NCI-H2227 treated with DMSO at 0.1 percent for 48 hours (cell line): ENCODE measurements at places on chromosomes 3 and 15.

- no peak for DNase-seq
These were observed 79.0 kb upstream of the MFGE8 start for GRCh38 chr15:88992216-88992615.

DNA sequence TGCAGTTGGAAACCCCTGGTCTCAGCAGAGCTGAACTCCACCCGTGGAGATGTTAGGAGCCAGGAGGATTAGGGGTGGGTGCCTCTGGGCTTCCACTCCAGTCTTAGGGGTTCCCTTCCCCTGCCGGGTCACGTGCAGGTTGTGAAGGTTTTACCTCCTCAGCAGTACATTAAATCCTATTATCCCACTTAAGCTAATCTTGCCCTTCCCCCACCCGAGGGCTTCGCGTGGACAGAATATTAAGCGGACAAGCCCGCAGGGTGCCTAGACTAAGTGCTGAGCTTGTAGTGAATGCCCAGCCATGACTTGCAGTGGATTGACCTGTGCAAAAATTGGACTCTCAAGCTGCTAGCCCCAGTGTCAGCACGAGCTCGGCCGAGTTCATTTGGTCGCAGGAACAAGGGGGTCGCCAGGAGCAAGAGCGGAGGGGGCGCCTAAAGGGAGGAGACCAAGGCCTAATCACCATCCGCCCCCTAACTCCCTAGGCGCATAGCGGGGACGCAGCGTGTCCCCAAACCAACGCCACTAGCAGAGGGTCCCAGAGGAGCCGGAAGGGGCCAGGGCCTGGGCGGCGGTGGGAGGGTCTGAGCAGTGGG is 498 bp upstream of the SEMA4B start:
- DNase-seq = no peak

GRCh38 chr3:195221015-195221853 is 49.7 kb downstream of the XXYLT1 start:
- DNase-seq = no peak

DNA sequence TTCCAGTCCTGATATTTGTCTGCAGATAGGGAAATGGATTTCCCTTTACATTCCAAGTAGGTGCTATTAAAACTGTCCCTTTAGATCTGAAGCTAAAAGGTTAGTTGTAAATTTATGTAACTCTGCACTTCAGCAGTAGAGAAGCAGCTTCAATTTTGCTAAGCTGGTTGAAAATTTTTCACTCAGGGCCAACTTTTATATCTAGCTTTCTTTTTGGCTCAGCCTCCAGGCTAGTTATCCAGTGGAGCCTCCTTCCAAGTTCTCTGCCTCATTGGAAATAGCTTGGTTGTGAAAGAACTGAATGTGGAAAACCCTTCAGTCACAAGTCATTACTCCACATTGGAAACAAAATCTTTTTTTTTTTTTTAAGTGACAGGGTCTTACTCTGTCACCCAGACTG is 8.2 kb upstream of the ZNF660 start:
- no peak for DNase-seq

- no peak for DNase-seq
These were observed 71.0 kb downstream of the B3GNT5 start for GRCh38 chr3:183324083-183324482.

DNA sequence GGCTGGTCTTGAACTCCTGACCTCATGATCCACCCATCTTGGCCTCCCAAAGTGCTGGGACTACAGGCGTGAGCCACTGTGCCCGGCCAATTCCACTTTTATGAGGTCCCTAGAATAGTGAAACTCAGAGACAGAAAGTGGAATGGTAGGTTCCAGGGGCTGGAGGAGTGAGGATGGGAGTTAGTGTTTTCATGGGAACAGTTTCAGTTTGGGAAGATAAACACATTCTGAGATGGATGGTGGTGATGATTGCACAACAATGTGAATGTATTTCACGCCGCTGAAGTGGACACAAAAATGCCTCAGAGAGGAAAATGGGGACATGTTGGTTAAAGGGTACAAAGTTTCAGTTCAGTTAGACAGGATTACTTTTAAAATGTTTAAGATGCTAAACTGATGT is 22.5 kb upstream of the HDAC11 start:
- no peak for DNase-seq

- no peak for DNase-seq
These were observed 7.1 kb downstream of the MSL2 start for GRCh38 chr3:136189043-136189442.

- DNase-seq = no peak
These were observed 182.6 kb downstream of the WDR72 start for GRCh38 chr15:53576841-53577240.

- DNase-seq = no peak
These were observed 325.2 kb upstream of the CTNNB1 start for GRCh38 chr3:40873934-40874699.

- no peak for DNase-seq
These were observed 38.5 kb upstream of the MRPL3 start for GRCh38 chr3:131541288-131541687.

- no peak for DNase-seq
These were observed 52.4 kb downstream of the DRD3 start for GRCh38 chr3:114126461-114126860.

DNA sequence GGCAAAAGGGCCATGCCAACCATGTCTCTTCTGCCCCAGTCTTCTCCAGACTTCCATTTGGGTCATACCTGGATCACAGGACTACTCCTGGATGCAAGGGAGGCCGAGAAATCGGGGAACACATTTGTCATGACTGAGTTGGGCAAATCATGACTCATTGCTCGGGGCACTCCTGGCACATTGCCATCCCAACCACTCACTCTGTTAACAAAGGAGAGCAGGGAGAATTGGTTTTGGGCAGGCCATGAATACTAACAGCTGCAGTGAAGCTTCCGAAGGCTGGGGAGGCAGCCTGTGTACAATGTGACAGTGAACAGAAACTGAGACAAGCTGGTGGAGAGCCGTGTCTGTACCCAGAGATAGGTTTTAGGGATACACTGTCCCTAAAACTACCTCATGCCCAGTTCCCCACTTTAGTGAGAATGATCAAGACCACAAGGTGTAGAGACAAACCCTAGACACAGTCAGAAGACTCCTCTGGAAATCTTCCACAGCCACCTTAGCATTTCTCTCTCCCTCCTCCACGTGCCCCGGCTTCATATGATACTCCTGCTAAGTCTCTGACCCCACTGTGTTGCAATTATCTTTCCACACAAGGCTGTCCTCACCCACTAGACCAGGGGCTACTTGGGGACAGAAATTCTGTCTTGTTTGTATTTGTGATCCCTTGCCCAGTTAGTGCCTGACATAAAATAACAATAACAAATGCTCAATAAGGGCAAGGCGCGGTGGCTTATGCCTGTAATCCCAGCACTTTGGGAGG is 10.5 kb upstream of the BUB1B start:
- no peak for DNase-seq

GRCh38 chr3:46283881-46284450 is 41.7 kb downstream of the CCR3 start:
- no peak for DNase-seq

- DNase-seq = no peak
These were observed 571.0 kb downstream of the FGF12 start for GRCh38 chr3:192156382-192156781.

DNA sequence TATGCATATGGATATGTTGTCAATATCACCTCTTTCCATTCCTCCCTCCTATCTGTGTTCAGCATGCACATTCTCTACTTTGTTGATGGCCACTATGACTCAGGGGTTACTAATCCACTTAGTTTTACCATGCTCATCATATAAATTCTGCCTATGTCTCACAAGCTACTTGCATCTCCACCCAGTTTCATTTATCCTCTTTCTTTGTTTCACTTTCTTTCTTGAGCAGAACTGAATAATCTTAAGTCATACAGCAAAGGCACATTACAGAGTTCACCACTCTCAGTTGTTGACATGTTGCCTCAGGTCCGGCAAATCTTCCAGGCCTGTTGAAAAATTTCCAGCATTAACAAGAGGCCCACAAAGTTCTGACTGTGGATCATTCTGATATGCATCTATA is 71.5 kb downstream of the SSR3 start:
- DNase-seq = no peak
